Right renal pelvis (tissue), 4 donors: ENCODE measurements at places on chromosomes 1 and 21.

DNA sequence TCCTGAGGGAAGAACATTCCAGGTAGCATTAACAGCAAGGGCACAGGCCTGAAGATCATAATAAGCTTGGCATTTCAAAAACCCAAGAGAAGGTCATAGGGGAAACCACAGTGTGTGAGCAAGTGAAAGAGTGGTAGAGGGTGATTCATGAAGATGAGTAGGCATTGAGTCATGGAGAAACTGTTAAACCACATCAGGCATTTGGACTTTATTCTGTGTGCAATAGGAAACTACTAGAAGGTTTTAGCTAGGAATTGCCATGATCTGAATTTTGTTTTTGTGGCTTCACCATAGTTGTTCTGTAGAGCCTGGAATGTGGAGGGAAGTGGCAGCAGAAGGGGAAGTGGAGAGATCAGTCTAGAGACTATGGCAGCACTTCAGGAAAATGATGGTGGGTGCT is 359.0 kb upstream of the PTBP2 start:
- no peak for DNase-seq

DNA sequence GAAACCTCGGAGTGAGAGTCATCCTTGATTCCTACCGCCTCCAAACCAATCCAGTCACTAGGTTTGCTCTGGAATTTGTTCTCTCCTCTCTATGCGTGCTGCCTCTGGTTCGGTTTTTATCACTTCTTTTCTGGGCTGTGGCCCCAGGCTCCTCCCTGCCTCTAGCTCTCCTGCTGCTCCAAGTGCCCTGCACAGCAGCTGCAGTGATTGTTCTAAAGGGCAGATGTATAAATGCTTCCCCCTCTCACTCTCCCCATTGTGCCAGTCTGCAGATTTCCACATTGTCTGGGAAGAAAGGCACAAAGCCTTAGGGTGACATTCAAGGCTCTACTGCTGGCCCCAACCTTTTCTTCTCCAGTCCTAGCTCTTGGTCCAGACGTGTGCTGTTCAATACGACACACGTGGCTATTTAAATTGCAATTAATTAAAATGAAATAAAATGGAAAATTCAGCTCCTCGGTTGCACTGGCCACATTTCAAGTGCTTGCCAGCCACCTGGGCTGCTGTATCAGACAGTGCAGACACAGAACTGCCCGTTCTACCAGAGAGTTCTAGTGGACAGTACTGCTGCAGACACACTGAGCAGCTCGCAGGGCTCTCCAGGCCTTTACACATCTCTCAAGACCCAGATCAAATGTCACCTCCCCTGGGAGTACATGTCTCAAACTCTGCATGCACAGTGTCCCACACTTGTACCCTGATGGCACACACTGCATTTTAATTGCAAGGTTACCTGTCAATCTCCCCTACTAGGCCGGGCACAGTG is 12.4 kb downstream of the TRIM62 start:
- DNase-seq, result no peak

- DNase-seq, result no peak
Observed at GRCh38 chr1:73862355-73862754, 335.6 kb downstream of the LRRIQ3 start.

DNA sequence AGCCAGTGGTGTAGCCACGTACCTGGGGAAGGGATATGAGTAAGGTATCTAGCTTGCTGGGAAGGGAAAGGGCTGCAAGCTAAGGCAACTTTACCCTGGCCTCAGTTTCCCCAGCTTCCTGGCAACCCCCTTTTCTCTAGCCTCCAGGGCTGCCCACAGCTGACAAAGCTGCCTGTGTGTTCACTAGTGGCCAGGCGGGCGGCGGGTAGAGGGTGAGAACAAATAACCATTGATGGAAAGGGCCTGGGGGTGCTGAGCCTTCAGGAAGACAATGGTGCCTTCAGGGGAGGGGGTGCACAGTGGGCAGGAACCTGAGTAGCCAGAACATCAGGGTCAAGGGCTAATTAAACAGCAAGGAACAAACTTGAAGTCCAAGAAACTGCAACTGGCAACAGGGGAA is 6.1 kb downstream of the CERS2 start:
- no peak for DNase-seq

GRCh38 chr1:93995837-93996536 is 86.8 kb upstream of the GCLM start:
- no peak for DNase-seq

DNA sequence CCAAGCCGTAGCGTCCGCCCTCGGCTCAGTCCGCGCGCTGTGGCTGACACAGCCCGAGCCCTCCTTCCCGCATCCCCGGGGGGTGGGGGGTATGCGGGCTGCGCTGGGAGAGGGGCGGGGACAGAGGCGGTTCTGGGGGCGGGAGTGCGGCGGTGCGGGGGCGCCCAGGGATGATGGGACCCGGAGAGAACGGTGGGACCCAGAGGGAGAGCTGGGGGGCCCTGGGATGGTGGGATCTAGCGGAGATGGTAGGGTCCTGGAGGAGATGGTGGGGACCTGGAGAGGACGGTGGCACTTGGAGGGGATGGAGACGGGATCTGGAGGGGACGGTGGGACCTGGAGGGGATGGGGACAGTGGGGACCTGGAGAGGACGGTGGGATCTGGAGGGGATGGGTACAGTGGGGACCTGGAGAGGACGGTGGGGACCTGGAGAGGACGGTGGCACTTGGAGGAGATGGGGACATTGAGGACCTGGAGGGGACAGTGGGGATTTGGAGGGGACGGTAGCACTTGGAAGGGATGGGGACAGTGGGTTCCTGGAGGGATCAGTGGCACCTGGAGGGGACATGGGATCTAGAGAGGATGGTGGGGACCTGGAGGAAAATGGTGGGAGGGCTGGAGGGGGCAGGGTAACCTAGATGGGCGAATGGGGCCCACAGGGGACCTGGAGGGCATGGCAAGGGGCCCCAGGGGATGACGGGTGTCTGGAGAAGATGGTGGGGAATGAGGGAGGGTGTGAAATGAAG is 477 bp downstream of the SNAP47 start:
- DNase-seq, result no peak

DNA sequence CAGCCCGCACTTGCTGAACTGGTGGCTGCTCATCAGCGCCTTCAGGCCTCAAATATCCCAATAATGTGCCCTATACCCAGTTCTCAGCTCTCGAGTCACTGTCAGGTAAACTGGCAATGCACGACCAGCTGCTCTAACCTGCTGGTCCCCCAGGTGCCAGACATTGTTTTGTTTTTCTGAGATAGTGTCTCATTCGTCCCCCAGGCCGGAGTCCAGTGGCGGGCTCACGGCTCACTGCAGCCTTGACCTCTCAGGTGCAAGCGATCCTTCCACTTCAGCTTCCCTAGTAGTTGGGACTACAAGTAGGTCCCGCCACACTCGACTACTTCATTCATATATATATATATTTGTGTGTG is 1.0 kb upstream of the NADK start:
- DNase-seq, result no peak

- DNase-seq, result no peak
Observed at GRCh38 chr1:232655746-232656085, 25.8 kb upstream of the SIPA1L2 start.

- DNase-seq, result no peak
Observed at GRCh38 chr1:45033356-45033755, 21.3 kb downstream of the UROD start.

DNA sequence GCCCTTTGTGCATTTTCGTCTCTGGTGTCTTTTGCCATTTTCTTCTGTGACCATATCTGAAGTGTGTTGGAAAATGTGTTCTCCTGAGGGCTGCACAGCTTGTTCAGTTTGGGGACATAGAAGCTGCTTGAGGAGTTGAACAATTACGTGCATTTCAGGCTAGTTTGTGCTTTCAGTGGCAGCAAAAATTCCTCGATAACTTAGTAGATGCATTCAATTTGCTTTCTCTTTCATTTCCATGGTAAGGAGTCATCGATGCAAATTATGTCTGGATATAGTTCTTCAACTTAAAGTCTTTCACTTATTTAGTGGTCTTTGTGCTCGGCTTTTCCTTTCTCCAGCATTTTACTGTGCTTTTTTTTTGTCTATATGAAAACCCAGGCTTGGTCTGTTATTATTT is 441.5 kb downstream of the PLA2G4A start:
- DNase-seq, result no peak

DNA sequence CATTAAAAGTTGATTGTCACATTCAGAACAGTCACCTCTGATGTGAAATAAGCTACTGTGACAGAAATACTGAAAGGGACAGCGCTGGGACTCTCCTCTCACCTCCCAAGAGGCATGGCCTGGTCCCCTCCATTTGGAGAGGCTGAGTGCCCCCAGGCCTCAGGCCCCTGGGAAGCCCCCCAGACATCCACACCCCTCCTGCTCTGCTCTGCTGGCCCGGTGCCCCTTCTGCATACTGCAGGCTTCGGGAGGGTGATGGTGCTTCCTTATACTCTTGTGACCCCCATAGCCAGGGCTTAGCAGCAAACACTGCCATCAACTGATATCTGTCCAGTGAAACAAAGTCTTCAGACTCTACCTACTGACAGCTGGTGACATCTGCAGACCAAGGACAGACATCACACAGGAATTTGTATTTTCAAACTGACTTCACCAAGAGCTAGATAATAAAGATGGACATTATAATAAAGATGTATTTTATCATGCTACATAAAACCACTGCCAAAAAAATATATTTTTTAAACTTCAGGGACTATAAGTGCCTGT is 36.9 kb downstream of the C2CD2 start:
- no peak for DNase-seq

GRCh38 chr1:2050461-2050792 is 216 bp downstream of the PRKCZ start:
- no peak for DNase-seq

- no peak for DNase-seq
Observed at GRCh38 chr1:66353257-66353656, 180.7 kb upstream of the SGIP1 start.
